ENCODE measurements at places on chromosomes 1 and 21. TPM values are rescaled to one million over a fixed set of nuclear protein-coding genes. Genes with fewer than 3 reads are reported as not detected.

Gene CSF3R
- 0.31 TPM for total RNA-seq

Gene MEF2D
- total RNA-seq = 227 TPM

Gene FCMR
- 133 TPM for total RNA-seq

Gene ALG6
- 10.3 TPM for total RNA-seq

Gene ZNF281
- total RNA-seq = 31.0 TPM

Gene NBPF6
- not detected for total RNA-seq

Gene B3GALT2
- 0.22 TPM for total RNA-seq

Gene NHLH1
- total RNA-seq = 0.24 TPM

Gene HJV
- total RNA-seq = not detected

Gene S100A13
- total RNA-seq = 3.9 TPM

Gene DNAI4
- total RNA-seq = 4.9 TPM

Gene RBM11
- 12.6 TPM for total RNA-seq

Gene SVBP
- 18.3 TPM for total RNA-seq

Gene PTGER3
- total RNA-seq = not detected

Gene YBX1
- total RNA-seq = 450 TPM

Gene VWA5B1
- not detected for total RNA-seq

Gene SYTL1
- 113 TPM for total RNA-seq

Gene LENEP
- total RNA-seq = not detected

Gene RGS13
- total RNA-seq = 0.60 TPM

Gene PODN
- total RNA-seq = not detected

Gene RYR2
- total RNA-seq = not detected

Gene OR2M3
- total RNA-seq = not detected

Measured in CD8-positive, alpha-beta T cell (primary cell).